ENCODE measurements at places on chromosomes 1 and 21. TPM values are rescaled to one million over a fixed set of nuclear protein-coding genes. Genes with fewer than 3 reads are reported as not detected.

The KLF17 gene
- total RNA-seq, result not detected

The PTPRU gene
- total RNA-seq, result 4.0 TPM

The PUSL1 gene
- 9.9 TPM for total RNA-seq

The VHLL gene
- 0.27 TPM for total RNA-seq

The KCNQ4 gene
- total RNA-seq, result 0.11 TPM

The CACNA1S gene
- 0.05 TPM for total RNA-seq

GRCh38 chr1:49204720-49205119, 428.0 kb upstream of the BEND5 start:
- DNase-seq, result no peak

DNA sequence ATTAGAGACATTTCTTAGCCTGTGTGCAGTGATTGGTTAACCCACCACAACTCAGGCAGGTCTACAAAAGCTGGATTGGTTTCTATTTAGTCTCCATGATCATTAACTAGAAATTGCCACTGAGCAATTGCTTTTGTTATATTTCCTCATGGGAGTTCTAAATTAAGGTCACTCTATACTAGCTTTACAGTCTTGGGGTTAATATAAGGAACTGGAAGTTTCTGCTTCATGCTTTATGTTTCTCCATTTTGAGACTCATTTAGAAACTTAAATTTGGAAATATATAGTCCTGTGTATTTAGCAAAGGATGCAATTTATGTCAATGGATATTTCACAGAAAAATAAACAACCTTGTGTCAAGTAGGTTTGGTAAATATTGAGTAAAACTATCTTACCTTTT, 137.5 kb downstream of the HLX start:
- DNase-seq, result no peak

DNA sequence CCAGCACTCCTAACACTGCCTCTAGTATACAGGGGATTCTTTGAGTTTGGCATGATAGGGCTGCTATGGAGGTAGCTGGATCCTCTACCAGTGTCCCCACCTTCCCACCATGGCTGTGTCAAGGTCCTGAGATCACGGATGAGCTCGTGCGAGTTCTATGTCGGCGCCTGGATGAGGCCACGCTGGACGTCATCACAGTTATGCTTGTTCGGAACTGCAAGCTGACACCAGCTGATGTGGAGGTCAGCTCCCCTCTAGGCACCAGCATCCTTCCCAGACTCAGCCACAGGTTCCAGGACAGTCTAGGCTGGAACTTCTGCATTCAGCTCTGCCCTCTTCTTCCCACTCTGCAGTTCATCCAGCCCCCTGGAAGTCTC, 15.2 kb downstream of the HYI start:
- DNase-seq, result no peak

DNA sequence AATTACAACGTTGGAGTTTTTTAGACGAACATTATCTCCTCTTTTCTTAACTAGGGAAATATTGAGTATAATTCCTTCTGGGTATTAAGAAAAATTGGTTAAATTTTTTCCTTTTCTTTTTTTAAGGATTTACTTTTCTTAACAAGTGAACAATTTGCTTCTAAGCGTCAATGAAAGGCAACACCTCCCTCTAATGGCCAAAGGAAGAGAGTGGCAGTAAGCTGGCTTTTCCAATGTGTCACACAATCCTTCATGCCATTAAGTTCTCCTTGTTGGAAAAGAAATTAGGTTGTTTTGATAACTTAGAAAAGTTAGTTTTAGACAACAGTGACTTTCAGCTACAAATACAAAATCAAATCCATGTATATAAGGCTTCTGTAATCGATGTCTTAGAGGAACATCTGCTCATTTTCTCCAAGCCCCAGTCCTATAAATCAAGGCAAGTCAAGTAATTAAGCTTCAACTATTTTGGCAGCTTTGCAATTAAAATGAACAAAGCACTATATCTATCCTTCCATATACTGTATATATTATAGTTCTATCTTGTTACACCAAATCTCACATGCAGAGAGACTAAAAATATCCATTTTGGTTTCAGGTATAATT, 62.8 kb downstream of the EDEM3 start:
- DNase-seq, result peak; percentile 65

GRCh38 chr1:27999055-27999454, 39.3 kb downstream of the XKR8 start:
- no peak for DNase-seq

GRCh38 chr1:159436469-159436868, 3.1 kb upstream of the OR10J1 start:
- DNase-seq, result no peak

GRCh38 chr1:20353836-20354235, 63.2 kb downstream of the VWA5B1 start:
- DNase-seq, result no peak

GRCh38 chr1:246218686-246219085, 288.4 kb downstream of the SMYD3 start:
- no peak for DNase-seq

- no peak for DNase-seq
Measured at GRCh38 chr1:100502052-100502792, 35.7 kb upstream of the GPR88 start.

GRCh38 chr1:165191087-165191486, 165.4 kb downstream of the LMX1A start:
- DNase-seq, result no peak

DNA sequence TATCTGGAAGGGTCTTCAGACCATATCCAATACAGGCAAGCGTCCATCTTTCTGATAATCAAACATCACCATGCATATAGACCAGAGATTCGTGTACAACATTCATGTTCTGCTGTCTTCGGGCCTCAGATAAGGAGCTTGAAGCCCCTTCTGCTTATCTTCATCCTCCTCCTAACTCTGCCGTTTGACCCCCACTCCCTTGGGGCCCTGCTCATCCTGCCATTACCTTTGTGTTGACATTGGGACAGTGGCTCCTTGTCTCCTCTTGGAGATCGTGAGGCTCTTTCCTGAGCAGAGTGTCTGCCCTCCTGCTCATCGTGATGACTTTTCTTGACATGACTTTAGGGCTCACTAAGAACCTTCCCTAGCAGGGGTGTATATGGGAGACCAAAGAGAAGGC, 37.3 kb downstream of the ACTL8 start:
- DNase-seq, result no peak

DNA sequence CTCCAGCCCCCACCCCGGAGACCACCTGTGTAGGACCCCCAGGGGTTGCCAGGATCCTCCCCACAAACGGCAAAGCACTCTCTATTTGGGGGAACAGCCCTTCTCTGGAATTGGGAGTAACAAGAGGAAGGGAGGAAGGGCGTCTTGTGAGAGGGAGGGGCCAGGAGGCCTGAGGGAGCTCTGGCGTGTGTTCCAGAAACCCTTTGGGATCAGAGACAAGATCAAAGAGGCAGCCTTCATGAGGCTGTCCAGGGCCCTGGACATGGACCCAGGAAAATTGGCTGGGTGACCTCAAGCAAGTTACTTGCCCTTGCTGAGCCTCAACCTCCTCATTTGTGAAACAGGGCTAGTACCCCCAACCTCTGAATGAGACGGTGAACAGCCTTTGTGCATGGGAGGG, 18.1 kb upstream of the ECE1 start:
- no peak for DNase-seq

GRCh38 chr21:17414766-17415165, 98.1 kb upstream of the CXADR start:
- DNase-seq, result no peak

DNA sequence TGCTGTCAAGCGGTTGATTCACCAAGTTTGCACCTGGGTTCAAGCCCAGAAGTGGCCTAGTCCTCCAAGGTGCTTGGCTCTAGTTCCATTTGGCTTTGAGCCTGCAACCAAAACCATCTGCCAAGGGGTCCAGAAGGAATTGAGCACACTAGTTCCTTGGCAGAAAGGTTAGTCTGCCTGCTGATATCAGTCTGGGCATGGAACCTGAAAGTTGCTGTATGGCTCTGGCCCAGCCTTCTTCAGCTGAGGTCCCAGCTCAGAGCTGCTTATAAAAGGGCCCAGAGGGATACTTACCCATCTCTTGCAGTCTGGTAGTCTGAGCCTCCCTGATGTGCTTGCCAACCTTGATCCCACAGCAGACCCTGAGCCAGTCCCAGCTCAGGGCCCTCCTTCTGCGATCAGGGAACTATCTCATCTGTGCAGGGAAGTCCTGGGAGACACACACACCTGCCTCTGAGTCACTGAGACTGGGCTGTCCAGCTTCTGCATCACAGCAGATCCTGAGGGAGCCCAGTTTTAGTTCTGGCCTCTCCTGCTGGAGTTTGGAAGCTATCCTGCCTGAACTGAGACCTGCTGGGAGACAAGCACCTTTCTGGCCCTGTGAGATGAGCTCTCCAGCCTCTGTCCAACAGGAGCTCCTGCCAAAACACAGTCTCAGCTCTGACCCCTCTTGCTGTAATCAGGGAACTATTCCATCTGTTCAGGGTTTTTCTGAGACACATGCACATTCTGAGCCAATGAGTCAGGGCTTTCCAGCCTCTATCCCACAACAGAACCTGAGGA, 75.8 kb downstream of the CTH start:
- no peak for DNase-seq

GRCh38 chr1:1099506-1100183, 16.2 kb downstream of the C1orf159 start:
- no peak for DNase-seq

DNA sequence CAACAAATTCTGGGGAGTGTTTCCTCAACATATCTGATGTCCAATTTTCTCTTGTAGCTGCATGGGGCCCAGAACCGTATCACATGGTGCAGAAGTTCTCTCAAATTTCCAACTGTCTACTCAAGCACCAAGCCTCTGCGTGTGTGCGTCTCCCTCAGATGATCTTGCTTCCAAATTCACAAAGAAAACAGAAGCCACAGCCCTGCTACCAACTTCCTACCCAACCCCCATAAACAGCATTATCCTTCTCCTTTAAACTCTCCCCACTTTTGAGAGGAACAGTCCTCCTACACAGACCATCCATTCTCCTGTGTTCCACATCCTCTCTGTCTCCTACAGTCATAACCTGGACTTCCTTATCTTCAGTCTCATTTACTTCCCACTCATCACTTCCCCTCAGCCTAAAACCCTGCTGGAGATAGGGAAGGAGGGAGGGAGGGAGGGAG, 354.1 kb downstream of the SMYD3 start:
- DNase-seq, result no peak

DNA sequence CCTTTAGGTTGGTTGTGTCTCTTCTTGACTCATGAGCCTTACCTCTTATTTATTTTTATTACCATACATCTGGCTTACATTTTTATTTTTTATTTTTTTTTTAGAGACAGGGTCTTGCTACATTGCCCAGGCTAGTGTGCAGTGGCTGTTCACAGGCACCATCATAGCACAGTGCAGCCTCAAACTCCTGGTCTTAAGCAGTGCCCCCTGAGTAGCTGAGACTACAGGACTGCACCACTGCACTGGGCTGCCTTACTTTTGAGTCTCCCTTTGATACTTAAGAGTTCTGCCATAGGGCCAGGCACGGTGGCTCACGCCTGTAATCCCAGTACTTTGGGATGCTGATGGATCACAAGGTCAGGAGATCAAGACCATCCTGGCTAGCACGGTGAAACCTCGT, 76.4 kb upstream of the MACF1 start:
- DNase-seq, result no peak

DNA sequence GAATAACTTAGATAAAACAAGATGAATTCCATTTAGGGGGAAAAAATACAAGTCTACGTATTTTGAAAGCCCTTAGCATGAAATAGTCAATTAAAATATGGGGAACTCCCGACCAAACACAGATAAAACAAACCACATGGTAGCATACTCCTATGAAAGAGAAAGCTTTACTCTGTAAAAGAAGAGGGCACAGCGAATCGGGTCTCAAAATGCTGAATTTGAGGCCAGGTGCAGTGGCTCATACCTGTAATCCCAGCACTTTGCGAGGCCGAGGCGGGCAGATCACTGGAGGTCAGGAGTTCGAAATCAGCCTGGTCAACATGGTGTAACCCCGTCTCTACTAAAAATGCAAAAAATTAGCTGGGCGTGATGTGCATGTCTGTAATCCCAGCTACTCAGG, 116.9 kb upstream of the TIAM1 start:
- DNase-seq, result no peak

- DNase-seq, result peak; percentile 5
Measured at GRCh38 chr1:84504580-84505492, 1.4 kb upstream of the SPATA1 start.

GRCh38 chr1:7015022-7015421, 229.8 kb downstream of the CAMTA1 start:
- DNase-seq, result no peak

DNA sequence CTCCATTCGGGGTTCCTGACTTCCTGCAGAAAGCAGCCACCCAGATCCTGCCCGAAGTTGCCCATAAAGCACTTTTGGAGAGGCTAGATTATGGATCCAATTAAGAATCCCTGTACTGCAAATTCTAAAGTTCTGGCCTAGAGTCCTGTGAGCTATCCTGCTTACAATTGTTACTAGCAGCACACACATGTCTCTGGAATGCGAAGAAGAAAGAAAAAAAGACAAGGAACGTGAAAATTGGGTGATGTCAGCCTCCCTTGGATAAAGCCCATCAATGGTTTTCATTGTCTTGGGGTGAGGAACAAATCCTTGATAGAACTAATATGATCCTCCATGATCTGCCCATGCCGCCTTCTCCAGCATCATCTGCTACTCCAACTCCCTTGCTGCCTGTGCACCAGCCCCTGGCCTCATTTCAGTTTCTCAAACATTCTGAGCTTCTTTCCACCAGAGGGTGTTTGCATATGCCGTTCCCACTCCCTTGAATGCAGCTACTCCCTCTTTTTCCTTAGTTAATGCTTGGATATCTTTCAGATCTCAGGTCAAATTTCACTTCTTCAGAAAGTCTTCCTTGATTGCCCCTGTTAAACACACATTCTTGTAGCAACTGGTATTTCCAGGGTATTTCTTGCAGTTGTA, 94.0 kb downstream of the ST6GALNAC5 start:
- no peak for DNase-seq
